ENCODE measurements at places on chromosomes 16 and 17. TPM values are rescaled to one million over a fixed set of nuclear protein-coding genes. Genes with fewer than 3 reads are reported as not detected.

DNA sequence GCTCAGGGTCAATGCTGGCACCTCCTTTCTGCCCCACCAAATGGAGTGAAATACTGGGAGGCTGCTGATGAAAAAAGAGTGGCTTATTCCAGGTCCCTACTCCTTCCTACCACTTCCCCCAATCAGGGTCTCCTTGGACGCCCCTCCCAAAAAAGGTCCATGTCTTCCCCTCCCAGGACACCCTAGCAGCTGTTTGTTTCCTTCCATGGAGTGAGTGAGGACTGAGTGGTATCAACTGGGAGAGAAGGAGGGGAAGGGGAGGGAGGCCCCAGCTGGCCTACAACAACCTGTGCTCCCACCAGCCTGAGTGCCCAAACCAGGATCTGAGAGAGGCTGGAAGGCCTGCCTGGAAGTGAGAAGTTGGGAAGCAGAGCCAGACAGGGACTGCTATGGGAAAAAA, 28.7 kb upstream of the NGFR start:
- no peak for DNase-seq

DNA sequence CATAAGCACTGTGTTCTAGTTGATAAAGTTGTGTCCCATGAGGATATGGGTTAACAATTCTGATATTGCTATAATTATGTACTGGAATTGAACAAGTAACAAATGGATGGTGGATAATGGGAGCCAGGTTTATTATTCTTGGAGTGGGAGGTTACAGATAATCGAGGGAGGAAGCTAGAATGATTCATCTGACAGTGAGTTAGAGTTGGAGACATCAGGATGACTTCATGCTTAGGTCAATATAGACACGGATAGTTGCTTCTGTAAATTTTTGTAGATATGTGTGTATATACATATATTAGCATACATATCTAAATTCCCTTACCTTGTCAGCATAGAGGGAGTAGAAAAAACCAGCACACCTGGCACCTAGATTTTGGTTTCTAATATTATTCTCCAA, 293.4 kb downstream of the SHISA9 start:
- no peak for DNase-seq

GRCh38 chr17:428414-428813, 75.8 kb upstream of the RPH3AL start:
- no peak for DNase-seq

The XYLT1 gene
- not detected for total RNA-seq

DNA sequence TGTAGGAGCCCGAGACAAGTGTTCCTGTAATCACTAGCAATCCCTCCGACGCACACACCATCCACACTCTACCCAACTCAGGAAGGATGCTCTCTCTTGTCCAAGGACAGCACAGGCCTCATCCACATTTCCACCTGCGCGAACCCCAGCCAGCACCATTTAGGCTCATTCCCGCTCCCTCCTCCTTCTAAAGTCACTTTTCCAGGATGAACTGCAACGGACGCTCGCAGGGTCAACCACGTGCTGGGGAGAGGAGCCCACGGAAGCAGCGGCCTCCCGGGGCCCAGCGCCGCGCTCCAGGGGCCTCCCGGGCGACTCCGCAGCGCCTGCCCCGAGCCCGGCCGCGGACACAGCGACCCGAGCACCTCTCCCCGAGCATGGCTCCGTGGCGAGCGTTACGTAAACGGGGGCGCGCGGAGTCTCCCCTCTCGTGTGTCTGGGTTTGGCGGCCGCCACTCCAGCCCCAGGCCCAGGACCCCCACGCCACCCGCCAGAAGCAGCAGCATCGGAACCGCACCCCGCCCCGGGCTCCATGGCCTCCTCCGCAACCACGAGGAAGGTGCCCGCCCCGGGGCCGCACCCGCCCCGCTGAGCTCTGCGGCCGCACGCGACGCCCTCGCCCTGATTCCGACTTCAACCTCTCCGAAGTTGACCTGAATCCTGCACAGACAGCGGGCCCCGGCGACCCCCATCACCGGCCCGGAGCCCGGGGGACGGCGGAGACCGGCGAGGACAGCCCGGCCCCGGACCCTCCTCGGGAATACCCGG, 668 bp downstream of the USP36 start:
- DNase-seq: peak; percentile 22

- peak; percentile 22 for DNase-seq
These were observed 93.8 kb downstream of the CDC27 start for GRCh38 chr17:47095268-47095667.

- no peak for DNase-seq
These were observed 34.4 kb upstream of the MYH2 start for GRCh38 chr17:10583834-10584233.

GRCh38 chr17:73224237-73224636, 31.4 kb downstream of the COG1 start:
- DNase-seq: no peak

The CCL5 gene
- total RNA-seq: not detected

DNA sequence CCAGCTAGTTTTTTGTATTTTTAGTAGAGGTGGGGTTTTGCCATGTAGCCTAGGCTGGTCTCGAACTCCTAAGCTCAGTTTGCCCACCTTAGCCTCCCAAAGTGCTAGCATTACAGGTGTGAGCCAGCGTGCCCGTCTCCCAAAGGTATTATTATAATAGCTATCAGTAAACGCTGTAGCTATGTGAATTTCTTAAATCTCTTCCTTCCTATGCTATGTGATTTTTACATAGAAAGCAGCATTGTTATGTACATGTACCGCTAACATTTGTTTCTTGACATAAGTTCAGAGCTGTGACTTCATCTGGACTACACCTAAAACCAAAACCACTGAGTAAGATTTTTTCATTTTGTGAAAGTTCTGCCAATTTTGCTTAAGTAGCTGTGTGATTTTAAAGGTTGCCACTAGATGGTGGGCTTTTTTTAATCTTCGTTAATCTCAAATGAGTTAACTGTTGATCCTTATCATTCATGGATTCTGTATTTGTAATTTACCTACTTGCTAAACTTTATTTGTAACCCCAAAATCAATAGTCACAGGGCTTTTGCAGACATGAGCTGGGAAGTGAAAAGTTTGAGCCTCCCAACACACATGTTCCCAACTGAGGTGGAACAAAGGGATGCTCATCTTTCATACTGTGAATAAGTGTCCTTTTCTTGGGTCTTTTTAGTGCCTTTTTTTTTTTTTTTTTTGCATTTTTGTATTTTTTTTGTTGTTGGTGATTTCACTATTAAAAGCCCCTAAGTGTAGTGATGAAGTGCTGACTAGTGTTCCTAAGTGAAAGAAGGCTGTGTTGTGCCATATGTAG, 21.9 kb downstream of the PRKAR1A start:
- peak; percentile 18 for DNase-seq

DNA sequence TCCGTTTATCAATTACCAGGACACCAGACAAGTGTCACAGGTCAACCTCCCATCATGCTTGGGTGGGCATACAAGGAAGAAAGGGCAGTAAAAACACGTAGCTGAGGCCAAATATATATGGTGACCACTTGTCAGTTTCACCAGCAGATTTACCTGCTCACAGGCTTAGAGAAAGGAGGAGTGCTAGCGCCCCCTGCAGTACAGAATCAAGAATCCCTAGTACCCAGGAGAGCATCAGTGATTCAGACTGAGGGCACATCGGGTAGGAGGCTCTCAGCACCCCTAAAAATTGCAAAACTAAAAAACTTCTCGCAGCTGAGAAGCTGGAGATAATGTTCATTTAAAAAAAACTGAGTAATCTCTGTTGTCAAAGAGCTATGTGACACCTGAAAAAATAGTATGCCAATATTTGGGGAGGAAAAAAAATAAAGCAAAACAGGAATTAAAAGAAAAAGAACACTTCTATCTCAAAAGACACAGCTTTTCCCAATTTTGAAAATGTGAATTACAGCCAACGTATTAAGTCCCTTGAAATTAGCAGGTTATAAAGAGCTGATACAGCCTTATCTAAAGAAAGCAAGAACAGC, 21.2 kb upstream of the MON1B start:
- peak; percentile 33 for DNase-seq

The KRTAP9-2 gene
- total RNA-seq: not detected

DNA sequence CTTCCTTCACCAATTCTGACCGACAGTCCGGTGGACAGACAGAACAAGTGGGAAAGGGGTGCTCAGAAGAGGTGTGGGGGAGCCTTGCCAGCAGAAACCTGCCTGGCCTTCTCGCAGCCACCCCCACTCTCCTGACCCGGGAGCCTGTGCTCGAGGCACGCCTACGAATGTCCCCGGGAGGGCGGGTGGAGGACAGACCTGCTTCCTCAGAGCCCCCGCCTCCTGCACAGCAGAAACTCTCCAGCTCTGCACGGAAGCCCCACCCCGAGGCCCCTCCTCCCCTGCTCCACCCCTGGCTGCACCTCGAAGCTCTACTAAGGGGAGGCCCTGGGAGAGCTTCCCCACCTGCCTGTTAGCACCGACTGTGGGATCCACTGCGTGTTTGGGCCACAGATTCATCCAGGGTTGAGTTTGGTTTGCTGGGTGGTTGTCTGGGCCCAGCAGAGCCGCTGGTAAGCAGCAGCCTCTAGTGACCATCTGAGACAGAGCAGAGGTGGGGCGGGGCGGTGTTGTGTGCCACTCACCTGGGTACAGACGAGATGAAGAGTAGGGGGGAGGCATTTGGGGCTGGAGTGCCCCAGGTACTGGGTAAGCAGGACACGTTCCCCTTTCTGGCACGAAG, 6.2 kb downstream of the TAF1C start:
- no peak for DNase-seq

All from A172 (cell line).